ENCODE measurements at places on chromosomes 1 and 21. TPM values are rescaled to one million over a fixed set of nuclear protein-coding genes. Genes with fewer than 3 reads are reported as not detected.

DNA sequence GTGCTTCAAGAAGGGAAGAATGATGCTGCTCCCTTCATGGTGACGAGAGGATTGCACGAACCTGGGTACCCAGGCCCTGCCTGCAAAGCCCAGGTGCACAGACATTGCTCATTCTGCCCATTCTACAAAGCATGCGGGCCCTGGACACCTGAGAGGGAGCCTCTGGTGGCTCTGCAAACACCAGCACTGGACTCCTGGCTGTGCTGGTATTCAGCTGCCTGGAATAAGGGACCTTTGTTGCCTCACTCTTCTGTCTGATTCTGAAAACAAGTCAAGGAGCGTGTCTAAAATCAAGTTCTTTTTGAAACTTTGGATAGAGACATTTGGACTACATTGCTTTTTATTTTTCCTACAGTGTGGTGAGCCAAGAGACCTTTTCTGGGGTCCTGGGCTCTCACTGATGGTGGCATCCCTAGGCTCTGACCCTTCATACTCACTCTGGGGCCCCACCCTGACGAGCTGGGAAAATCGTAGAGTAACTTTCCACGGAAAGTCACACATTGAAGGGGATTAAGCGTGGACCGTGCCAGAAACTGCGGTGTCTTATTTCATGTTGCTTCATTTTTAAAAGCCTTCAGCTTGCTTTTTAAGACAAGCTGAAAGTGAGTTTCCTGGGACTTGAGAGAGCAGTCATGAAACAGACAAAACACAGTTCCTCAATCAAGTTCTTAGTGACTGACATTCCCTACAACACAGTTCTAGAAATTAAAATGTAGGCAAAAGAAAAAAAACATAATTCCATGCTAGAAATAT lies 24.0 kb downstream of the ABCA4 start:
- peak; percentile 20 for ATAC-seq

DNA sequence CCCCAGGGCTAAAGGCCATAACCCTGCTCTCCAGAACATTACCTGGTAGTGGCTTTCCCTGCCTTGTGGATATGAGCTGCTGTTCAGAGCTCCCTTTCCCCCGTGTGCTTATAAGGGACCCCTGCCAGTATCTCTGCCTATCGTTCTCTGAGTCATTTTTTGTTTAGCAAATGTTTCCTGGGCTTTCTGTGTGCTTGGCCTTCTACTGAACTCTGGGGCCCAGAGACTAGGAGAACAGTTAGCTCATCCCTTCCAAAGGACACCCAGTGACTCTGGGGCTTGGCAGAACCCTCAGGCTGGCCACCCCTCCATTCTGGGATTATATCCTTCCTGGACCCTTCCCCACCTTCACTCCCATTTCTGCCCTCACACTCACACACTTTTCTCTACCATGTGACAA lies 80.8 kb upstream of the POU3F1 start:
- no peak for ATAC-seq

DNA sequence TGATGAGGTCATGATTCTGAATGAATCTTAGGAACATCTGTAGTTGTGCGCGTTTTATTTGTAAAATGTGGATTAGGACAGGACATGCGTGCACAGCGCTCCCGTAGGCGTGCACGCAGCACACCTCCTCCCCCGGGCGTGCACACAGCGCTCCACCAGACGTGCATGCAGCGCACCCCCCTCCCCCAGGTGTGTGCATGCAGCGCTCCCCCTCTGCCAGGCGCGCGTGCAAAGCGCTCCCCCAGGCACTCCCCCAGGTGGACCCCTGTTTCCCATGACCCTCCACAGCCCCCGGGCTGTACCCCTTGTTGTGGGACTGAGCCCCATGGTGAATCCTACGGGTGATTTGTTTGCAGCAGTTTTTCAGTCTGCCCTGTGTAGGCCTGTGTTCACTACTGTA lies 61.6 kb downstream of the S100B start:
- no peak for ATAC-seq

The DEPDC1 gene
- total RNA-seq, result not detected

- no peak for ATAC-seq
These were observed 12.9 kb downstream of the FAAH start for GRCh38 chr1:46406881-46407608.

DNA sequence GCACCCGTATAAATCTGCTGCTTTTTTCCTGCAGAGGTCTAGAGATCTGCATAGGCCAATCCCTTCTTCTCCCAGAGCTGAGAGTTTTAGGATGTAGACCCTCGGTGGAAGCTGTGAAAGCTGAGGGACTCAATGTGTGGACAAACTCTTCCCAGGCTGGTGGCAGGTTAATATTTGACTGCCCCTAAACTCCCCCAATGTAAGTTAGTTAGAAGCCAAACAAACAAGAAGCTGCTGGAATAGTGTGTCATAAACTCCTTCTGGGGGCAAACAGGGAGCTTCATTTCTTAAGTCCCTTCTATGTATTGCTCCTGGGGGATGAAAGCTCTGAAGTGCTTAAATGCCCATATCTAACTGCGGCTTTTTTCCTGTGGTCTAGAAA lies 72.3 kb downstream of the SCMH1 start:
- no peak for ATAC-seq

DNA sequence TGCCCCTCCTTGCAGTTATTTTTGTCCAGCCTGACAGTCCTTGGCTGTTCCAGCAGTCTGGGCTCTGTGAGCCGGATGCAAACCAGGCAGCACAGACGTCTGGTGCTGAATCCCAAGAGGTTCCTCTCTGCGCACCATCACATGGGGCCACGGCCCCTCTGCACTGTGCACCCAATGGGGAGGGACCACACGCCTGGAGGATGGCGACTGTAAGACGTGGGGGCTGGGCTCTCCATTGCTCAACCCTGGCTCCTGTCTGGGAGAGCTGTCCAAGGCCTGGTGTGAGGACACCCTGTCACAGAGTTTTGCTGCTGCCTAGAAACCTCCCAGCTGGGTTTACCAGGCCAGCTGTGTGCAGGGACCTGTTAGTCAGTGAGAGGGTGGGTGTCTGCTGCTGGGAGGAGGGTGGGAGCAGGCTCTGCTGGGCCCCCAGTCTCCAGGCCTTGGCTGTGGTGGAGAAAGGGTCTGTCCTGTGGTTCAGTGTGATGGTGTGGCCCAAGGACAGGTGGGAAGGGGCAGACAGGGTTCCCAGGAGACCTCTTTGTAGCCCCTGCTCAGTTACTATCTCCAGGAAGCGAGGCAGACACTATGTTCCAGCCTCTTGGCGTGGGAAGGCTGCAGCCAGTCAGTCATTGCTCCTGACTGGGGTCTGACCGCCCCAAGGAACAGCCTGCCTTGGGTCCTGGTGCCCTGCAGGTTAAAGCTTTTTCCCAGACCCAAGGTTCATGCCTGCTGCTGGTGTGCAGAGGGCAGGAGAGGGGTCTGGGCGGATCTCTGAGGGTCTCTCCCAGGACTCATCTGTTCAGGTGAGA lies 13.8 kb downstream of the HEYL start:
- peak; percentile 94 for ATAC-seq

GRCh38 chr21:26842974-26843932 lies 2.0 kb downstream of the ADAMTS1 start:
- peak; percentile 62 for ATAC-seq

The SLAMF7 gene
- total RNA-seq, result not detected

The FAM167B gene
- total RNA-seq, result 2.6 TPM

DNA sequence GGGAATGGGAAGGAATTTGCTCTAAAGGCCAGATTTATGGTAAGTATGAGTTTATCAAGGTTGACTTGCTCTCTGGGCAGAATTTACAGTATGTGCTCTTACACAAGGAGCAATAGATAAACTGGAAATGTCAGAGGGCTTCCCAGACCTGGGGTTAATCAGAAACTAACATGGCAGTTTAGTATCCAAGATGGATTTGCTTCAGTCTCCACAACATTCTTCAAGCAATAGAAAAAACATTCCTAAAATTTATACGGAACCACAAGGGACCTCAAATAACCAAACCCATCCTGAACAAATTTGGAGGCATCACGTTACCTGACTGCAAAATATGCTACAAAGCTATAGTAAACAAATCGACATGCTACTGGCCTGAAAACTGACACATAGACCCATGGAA lies 606.7 kb upstream of the CHRM3 start:
- ATAC-seq, result no peak

Data from gastroesophageal sphincter (tissue), 4 donors.